ENCODE measurements at places on chromosomes 1 and 21. TPM values are rescaled to one million over a fixed set of nuclear protein-coding genes. Genes with fewer than 3 reads are reported as not detected.

The PALMD gene
- 56.5 TPM for total RNA-seq

The HHAT gene
- 24.6 TPM for total RNA-seq

- no peak for DNase-seq
Measured at GRCh38 chr1:245579881-245580280, 425.1 kb downstream of the KIF26B start.

- no peak for DNase-seq
Measured at GRCh38 chr1:154864189-154864975, 5.7 kb downstream of the KCNN3 start.

DNA sequence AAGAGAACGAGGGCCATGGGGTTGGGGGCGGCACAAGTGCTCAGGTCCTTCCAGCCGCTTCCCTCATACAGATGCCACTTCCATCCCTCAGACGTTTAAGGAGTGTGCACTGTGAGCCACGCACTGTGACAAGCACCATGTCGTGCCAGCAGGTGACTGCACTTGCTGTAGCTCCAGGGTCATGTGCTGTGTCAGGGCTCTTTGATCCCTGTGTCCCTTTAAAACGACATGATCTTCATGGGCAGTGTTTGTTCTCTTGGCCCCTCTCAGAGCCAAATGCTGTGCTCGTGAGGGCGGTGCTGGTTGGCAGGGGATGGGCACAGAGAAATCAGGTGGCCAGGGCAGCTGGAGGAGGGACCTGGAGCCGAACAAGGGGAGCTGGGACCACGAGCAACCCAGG is 19.9 kb downstream of the IL10RB start:
- DNase-seq: no peak

The OR10J1 gene
- total RNA-seq: not detected

The SERINC2 gene
- total RNA-seq: 18.4 TPM

- DNase-seq: peak; percentile 98
Measured at GRCh38 chr1:31182352-31182751, 57.3 kb downstream of the NKAIN1 start.

Data from LHCN-M2 (cell line).